ENCODE measurements at places on chromosomes 2 and 18.

DNA sequence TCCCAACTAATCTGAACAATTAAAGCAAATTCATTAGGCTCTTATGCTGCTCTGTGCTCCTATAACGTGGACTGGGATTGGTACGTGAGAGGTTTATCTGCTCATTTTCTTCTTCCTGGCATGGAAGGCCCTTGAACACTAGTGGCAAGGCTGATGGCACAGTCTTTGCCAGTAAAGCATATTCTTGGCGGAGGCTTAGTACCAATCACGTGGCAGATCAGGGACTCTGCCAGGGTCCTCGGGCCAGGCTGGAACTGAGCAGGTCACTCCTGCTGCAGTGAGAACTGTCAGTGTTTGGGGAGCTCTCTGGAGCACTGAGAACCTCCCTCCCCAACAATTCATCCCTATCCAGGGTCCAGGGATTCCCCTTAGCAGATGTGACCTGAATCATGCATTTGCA, 3.7 kb upstream of the ALPK2 start:
- DNase-seq, result no peak

- no peak for DNase-seq
Observed at GRCh38 chr2:230930149-230930780, 5.2 kb upstream of the GPR55 start.

- DNase-seq, result no peak
Observed at GRCh38 chr2:205564346-205565141, 117.8 kb upstream of the NRP2 start.

- DNase-seq, result no peak
Observed at GRCh38 chr2:237922641-237923361, 44.0 kb upstream of the UBE2F start.

DNA sequence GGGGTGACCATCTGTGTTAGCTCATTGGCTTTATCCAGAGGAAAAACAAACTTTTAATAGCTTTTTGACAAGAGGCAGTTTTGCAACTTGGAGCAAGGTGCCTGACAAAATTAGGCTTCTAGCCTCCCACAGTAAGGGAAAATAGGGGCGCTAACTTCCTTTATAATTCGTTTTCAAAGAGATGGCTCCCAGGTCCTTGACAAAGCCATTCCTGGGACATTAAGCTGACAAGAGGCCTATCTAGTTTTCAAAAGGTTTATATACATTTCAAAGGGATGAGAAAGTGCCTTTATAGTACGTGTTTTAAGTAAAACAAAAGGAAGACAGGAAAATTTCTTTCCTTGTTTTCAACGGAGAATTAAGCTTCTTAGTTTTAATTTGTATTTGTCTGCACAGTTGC, 159.4 kb upstream of the GCFC2 start:
- no peak for DNase-seq

DNA sequence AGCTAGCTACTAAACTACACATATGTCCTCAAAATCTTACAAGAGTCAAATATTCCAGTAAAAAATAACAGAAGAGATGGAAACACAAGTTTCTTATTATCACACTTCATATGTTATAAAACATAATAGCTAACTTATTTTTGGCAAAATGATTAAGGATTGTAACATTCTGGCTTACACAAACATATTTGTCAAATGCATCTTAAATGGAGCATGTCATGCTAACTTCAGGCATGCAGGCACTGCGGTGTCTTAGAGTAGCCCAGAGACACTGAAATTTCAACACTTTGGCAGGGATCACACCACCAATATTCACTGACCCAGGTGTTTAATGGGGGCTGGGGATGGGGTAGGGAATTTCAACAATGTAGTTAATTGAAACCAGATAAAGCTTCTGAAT, 51.6 kb downstream of the LDAH start:
- DNase-seq, result no peak

DNA sequence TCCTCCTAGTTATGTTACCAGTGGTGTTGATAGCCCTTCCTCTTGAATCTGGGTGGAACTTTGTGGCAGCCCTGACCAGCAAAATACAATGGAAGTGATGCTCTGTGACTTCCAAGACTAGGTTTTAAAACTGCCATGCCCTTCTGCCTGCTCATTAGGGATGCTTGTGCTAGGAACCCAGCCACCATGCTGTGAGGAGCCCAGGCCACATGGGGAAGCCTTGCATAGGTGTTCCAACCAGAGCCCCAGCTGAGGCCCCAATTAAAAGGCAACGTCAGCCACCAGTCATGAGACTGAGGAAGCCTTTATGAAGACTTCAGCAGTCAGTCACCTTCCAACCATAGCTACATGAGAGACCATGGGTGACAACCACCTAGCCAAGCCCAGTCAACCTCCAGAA, 14.0 kb upstream of the MAPRE2 start:
- no peak for DNase-seq

DNA sequence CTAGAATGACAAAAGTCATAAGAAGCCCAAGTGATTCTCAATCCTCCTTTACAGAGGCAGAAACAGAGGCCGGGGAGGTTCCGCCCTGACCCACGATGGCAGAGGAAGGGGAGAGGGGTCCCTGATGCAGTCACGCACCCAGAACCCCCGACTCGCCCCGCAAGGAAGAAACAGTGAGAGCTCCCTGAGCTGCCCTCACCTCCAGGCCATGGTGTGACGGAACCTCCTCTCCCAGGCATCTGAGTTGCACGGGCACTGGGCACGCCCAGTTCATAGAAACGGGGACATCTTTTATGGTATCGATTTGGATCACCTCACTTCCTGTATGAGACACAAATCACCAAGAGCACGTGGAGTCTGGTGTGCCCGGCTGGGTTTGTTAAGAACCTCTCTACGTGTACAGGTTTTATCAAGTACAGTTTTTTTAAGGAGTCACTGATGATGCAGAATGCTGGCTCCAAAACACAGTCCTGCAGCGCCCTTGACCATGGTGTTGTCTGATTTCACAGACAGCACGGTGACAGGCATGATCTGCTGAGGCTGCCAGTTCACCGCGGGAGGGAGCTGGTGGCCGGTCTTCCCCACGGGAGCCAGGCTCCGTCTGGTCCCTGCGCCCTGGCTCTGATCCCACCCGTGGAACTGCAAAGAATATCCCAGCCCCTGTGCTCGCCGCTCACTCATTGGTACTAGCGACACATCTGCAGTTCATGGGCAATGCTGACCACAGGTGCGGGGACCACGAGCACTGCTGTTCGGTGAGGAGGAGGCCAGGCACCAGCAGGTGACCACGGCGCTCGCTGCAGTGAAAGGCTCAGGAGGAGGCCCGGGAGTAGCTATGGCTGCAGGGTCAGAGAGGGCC, 35.6 kb downstream of the PXDN start:
- DNase-seq, result no peak

DNA sequence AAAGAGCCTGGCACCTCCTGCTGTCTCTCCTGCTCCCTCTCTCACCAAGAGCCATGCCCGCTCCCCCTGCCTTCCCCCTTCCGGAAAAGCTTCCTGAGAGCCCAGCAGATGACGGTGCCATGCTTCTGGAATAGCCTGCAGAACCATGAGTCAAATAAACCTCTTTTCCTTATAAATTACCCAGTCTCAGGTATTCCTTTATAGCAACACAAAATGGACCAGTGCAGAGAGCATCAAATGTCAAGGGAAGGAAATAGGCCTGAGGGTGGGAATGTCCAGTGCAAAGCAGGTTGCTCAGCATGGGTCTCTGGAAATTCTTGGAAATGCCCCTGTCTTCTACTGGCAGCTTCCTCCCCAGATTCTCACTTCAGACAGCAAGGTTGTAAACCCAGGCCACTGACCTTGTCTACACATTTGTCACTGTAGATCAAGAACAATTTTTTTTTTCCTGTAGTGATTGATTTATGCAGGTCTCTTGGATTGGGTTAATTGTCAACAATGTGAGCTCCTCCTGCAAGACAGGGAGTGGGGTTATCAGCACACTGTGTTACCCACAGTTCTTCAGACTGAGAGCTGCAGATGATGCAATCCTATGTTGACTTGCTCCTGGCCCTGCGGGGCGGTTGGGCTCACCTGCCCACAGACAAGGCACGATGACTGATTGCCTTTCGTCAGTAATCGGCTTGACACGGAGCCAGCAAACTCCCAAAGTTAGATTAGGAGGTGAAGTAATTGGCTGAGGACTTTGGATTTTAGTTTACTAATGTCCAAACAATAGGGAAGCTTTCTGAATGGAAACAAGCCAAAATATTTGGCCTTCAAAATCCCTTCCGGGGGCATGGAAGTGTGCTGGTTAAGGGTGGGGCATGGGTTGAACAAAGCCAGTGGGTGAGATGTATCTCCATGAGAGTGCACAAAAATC, 5.4 kb upstream of the BOD1L2 start:
- DNase-seq, result no peak

DNA sequence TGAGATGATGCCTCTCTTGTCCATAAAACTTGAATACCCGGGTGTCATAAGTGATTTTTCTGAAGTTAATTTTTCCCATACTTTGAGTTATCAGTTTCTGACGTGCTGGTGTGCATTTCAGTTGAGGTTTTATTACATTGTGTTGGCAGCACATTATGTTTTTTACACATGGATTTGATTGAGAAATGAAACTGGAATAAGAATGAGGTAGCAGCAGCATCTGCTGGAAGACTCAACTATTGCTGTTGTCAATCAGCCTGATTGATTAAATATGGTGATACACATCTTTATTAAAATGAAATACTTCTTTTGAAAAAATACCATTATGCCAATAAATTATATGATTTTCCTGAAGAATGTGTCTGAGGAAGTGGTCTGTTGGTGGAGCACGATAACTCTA, 60.5 kb downstream of the INSIG2 start:
- DNase-seq, result no peak

DNA sequence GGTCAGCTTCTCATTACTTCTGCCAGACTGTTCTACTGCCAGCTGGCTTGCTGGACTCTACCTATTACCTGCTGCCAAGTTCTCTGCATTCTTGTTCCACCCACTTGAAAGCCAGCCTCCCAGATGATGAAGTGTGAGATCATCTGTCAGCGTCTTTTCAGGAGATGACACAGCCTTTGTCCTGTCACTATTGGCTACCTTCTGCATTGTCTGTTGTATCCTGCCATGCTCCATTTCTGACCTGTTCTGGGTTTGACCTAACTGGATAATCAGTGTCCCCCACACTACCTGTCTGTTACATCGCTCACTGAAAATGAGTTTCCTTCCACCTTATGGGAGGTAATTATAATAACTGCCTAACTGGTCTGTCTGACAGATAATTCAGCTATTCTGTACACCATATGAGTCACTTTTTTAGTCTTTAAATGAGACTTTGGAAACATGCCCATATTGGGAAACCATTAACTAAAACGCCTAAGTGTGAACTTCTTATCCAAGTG, 520.6 kb downstream of the METTL4 start:
- DNase-seq, result no peak

DNA sequence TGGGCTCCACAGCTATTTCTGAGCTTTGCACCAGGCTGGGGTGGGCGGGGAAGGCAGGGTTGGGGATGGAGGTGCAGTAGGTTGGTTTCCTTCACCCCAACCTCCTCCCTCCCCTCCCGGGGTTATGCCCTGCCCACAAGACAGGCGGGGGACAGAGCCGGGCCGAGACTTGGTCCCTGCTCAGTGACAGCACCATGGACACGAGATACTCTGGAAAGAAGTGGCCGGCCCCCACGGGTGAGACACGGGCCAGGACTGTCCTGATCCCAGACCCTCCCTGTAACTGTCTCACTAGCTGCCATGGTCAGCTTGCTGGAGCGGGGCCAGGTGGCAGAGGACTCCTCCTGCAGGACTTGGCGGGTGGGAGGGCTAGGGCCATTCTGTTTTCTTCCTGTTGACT, 59.7 kb downstream of the DYSF start:
- DNase-seq, result no peak

- DNase-seq, result no peak
Observed at GRCh38 chr2:226638576-226638975, 161.0 kb downstream of the IRS1 start.

DNA sequence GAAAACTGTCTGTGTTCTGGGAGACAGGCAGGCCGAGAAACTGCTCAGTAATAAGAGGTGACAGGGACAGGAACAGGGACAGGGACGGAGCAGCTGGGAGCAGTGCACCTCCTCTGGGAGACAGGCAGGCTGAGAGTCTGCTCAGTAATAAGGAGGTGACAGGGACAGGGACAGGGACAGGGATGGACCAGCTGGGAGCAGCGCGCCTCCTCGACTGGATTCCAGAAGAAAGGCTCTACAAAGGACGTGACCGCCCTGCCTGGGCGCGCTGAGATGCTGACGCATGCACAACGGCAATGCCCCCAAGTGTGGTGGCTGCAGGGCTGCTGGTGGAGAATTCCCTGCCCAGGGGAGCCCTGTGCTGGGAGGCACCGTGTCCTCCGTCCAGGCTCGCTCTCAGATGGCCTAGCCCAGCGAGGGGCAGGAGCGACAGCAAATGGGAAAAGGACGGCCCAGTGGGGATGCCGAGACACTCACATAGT, 44.2 kb upstream of the PXDN start:
- DNase-seq, result no peak

GRCh38 chr2:136025057-136025973, 39.9 kb upstream of the DARS1 start:
- peak; percentile 27 for DNase-seq

DNA sequence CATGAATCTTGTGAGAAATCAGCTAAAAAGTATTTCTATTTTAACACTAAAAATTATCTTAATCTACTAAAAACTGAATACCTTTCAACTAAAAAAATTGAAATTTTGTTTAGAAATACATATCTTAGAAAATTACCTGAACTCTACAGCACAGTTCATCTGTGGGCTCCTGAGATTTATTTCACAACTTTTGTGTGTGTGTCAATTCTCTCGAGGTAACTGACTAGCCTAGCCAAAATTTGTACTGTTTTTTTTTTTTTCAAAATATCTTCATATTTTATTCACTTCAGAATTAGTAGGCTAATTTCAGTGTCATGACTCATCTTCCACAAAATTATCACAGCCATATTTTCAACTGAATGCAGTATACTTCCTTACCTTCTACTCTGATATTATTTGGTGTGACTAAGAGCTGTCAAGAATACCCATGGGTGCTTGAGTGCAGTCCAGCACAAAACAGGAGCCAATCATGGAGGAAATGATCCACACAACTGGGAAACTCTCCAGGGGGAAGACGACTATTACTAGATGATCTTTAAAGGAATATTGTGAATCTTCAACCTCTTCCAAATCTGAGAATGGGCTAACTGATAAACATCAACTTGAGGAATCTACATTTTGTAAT, 174.6 kb downstream of the ZNF385B start:
- DNase-seq, result no peak

GRCh38 chr2:237601453-237602116, 11.1 kb upstream of the RAB17 start:
- DNase-seq, result no peak

DNA sequence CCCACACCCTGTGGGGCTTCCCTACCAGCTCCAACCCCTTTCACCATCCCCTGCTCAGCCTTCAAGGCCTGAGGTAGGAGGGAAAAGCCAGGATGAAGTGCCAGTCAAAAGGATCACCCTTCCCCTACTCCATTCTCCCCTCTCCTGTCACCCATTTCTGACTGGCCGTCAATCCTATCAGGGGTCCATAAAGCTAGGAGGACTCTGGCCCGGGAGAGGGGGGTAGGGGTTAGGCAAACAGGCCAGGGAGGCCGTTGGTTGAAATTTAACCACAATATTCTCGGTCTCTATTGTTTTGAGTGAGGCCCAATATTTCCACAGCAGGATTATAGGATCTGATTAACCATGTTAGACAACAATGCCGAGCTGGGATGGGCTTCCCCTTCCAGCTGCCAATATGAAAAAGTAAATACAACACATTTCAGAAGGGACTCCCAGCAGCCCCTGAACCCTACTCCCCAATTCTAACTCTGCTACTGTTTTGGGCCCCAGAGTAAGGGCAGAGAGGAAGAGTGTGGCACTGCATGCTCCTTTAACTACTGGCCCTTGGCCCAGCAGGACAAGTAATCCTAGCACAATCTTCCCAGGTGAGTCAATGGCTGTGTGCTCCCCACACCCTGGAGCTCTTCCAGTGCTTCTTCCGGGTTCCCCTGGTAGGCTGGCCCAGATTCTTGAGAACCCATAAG, 10.6 kb upstream of the IHH start:
- DNase-seq, result no peak

- no peak for DNase-seq
Observed at GRCh38 chr2:134256956-134257355, 3.1 kb downstream of the MGAT5 start.
